ENCODE measurements at places on chromosomes 2 and 18. TPM values are rescaled to one million over a fixed set of nuclear protein-coding genes. Genes with fewer than 3 reads are reported as not detected.

DNA sequence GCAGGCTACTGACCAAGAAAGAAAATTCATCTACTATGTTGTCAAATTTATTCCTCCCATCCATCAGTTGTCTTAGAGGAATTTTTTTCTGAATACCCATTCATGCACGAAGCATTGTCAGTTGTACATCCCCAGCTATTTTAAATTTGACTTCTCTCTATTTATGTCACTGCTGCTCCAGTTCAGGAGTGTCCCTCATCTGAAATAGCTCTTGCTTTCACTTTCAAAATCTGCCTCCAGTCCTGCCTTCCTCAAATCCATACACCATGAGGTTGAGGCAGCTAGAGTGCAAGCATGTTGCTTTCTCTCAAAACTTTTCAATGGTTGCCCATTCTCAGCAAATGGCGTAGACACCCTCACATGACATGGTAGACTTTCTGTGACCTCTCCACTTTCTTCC lies 335.4 kb upstream of the CDH2 start:
- no peak for DNase-seq
- H3K4me1 ChIP-seq: peaks cover 9% of the 10 kb centered on the region

Gene SP9
- total RNA-seq: not detected

GRCh38 chr2:216596236-216596979 lies 36.8 kb upstream of the IGFBP2 start:
- no peak overlapping the region for H3K27ac ChIP-seq
- H3K4me3 ChIP-seq: no peak overlapping the region
- no peaks in the 10 kb centered on the region for H3K27me3 ChIP-seq
- H3K4me1 ChIP-seq: peaks cover 10% of the 10 kb centered on the region

DNA sequence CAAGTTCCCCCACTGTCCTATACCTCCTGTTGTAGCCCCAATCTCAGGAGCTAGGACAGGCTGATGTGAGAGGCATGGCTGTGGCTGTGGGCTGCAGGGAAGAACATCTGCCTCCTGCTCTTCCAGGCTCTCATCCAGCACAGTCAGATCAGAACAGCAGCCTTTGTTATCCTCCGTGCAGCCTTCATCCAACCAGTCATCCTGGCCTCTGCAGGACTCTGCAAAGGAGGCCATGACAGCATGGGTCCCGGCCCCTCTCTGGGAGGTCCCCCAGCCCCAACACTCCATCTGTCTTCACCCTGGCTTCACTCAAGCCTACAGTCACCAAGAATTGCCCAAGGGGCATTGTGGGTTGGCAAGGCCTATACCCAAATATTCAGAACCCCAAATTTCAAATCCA lies 223.2 kb upstream of the COPS8 start:
- no peak overlapping the region for H3K4me3 ChIP-seq
- H3K27me3 ChIP-seq: peaks cover 8% of the 10 kb centered on the region
- H3K4me1 ChIP-seq: no peaks in the 10 kb centered on the region
- DNase-seq: no peak

GRCh38 chr2:206876216-206876860 lies 63.0 kb upstream of the CPO start:
- no peaks in the 10 kb centered on the region for H3K36me3 ChIP-seq
- H3K4me3 ChIP-seq: no peak overlapping the region
- H3K27ac ChIP-seq: no peak overlapping the region
- H3K27me3 ChIP-seq: no peaks in the 10 kb centered on the region

DNA sequence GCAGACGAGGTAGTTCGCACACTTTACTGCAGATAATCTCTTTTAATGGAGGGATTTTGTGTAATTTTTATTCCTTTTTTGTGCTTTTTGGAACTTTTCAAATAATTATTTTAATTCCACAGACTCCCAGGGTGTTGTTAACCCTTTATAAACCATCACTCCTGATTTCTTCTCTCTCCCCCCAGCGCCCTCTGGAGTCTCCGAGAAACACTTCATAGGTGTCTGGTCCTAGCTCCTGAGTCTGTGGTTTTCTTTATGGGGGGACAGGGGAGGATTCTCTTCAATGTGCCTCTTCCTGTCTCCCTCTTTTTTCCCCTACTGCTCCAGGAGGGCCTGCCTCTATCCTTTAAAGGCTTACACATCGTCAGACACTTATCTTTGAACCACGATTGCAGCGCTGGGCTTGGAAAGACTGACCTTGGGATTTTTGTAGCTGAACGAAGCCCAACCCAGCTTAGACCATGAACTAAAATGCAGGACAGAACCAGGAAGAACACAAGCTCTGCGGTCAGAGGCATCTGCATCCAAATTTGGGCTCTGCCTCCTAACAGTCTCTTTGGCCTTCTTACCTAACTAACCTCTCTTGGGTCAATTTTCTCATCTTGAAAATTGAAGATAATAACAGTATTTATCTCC lies 7.1 kb upstream of the PKDCC start:
- H3K27me3 ChIP-seq: peaks cover 25% of the 10 kb centered on the region
- no peak for DNase-seq
- H3K4me3 ChIP-seq: no peak overlapping the region
- no peak overlapping the region for H3K27ac ChIP-seq
- H3K4me1 ChIP-seq: no peaks in the 10 kb centered on the region

Gene TEX51
- not detected for total RNA-seq

DNA sequence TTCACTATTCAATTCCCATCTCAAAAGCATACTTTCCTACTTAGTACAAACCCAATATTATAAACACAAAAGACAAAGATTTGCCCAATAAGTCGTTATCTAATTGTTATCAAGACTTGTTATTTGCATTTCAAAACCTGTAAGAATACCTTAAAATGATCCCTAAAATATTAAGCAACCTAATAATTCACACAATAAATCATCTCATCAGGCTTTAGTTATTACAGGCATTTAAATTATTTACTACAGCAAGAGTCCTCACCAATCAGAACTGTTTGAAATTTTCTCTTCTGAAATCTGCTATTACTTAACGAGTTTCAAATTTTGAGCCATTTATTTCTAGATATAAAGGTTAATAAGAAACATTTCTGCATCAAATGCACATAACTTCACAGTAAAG lies 1.6 kb downstream of the CCDC88A start:
- DNase-seq: no peak
- H3K27me3 ChIP-seq: no peaks in the 10 kb centered on the region
- peak overlapping the region; percentile 92 for H3K4me3 ChIP-seq
- peaks cover 5% of the 10 kb centered on the region for H3K36me3 ChIP-seq

All from osteoblast (primary cell).